Fibroblast of upper back skin (primary cell): ENCODE measurements at places on chromosomes 11 and 22.

- no peak for DNase-seq
Measured at GRCh38 chr22:48844056-48844675, 983.5 kb downstream of the BRD1 start.

DNA sequence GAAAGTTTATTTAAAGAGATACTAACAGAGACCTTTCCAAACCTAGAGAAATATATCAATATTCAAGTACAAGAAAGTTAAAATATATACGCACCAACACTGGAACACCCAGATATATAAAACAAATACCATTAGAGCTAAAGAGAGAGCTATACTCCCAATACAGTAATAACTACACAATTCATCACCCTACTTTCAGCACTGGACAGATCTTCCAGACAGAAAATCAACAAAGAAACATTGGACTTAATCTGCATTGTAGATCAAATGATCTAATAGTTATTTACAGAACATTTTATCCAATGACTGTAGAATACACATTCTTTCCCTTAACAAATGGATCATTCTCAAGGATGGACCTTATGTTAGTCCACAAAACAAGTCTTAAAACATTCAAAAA is 311.9 kb downstream of the METTL15 start:
- DNase-seq: no peak

- peak; percentile 13 for DNase-seq
Measured at GRCh38 chr11:14872032-14872431, 20.0 kb downstream of the CYP2R1 start.

DNA sequence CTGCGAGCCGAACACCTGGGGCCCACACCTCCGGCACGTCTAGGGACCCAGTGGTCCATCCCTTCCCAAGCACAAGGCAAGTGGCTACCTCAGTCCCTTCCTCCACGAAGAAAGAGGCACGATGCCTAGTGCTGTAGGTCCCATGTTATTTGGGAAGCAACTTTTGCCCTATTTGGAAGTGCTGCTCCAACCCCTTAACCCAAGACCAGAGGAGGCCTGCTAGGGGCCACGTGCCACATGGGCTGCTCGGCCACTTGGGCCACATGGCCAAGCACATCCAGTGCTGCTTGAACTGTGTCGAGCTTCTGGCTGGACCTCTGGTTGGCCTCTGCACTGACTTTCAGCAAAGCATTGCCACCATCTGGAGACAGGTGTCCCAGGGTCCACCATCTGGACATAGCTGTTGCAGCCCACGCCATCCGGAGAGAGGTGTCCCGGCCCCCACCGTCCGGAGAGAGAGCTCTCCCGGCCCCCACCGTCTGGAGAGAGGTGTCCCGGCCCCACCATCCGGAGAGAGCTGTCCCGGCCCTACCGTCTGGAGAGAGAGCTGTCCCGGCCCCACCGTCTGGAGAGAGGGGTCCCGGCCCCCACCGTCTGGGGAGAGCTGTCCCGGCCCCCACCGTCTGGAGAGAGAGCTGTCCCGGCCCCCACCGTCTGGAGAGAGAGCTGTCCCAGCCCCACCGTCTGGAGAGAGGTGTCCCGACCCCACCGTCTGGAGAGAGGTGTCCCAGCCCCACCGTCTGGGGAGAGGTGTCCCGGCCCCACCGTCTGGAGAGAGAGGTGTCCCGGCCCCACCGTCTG is 6.5 kb upstream of the B4GALNT4 start:
- DNase-seq: no peak

GRCh38 chr22:20218987-20219386 is 49.1 kb downstream of the RTN4R start:
- no peak for DNase-seq

DNA sequence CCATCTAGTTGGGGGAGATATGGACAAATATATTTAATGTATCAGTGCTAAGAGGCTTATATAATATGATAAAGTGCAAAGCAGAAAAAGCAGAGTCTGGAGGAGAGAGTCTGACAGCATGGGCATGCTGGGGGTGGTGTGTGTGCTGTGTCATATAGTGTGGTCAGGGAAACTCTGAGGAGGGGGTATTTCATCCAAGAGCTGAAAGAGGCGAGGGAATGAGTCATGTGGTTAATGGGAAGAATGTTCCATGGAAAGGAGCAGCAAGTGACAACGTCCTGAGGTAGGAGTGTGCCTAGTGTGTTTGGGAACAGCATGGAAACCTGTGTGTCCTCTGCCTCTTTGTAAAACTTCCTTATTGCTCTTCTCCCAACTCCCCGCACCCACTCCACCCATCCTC is 38.0 kb downstream of the EIF3F start:
- DNase-seq: peak; percentile 49

DNA sequence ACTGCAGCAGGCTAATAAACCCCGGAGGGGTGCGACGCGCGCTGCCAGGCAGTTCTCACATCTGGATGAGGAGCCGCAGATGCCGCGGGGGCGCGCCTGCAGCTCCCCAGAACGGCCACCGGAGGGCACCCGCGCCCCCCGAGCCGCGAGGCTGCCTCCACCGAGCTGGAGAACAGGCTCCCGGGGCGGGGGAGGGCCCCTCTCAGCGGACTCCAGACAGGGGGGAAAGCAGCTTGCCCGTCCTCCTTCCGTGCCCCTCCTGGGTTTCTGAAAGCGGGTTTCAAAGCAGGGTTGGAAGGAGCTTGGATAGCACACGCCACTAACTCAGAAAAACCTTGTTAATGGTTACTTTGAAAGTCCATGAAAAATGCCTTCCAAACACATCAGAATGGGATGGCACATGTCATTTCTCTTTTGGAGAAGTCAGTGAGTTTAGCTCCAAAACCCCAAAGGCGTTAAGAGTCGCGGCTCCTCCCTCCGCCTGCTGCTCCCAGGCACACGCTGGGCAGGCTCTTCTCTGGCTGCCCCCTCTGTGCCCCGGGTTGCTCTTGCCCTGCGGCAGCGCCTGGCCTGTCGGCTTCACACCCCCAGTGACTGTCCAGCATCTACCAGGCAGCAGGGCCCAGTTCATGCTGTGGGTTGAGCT is 317.8 kb downstream of the NTM start:
- peak; percentile 56 for DNase-seq

- no peak for DNase-seq
Measured at GRCh38 chr22:44102856-44103255, 77.9 kb upstream of the PARVG start.

- no peak for DNase-seq
Measured at GRCh38 chr22:31223786-31224191, 11.7 kb downstream of the LIMK2 start.

- peak; percentile 49 for DNase-seq
Measured at GRCh38 chr22:19970479-19971275, 29.1 kb upstream of the TXNRD2 start.

GRCh38 chr11:35614939-35615569 is 3.2 kb upstream of the FJX1 start:
- DNase-seq: no peak

GRCh38 chr11:44868021-44868420 is 82.7 kb downstream of the TP53I11 start:
- no peak for DNase-seq

DNA sequence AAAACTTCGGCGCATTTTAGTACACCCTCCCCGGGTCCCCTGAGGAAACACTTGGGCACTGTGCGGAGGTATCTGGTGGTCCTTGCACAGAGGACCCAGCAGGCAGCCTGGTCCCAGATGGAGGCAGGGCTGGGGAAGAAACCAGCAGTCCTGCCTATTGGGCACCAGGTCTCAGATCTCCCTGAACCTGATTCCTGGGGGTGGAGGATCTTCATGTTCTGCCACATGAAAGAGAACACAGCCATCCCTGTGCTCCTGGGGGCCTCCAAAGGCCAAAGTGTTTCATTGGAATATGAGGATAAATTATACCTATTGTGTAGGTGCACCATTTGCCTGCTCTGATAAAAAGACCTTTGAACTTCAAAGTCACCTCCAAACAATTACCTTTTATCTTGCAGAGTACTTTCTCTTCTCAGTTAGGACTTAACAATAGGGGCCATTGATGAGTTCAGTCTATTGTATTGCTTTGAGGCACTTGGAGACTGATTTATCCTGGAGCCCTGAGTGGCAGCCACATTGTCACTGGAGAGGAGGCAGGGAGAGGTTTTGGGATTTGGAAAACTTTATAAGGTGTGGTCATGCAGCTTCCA is 1.8 kb downstream of the RCN1 start:
- DNase-seq: no peak

GRCh38 chr11:106286881-106287504 is 209.5 kb downstream of the AASDHPPT start:
- DNase-seq: no peak

GRCh38 chr22:36286096-36286957 is 33.4 kb downstream of the APOL1 start:
- DNase-seq: peak; percentile 69

GRCh38 chr11:88293931-88294330 is 43.6 kb downstream of the CTSC start:
- DNase-seq: peak; percentile 62

- DNase-seq: no peak
Measured at GRCh38 chr11:108897071-108897481, 232.2 kb downstream of the DDX10 start.

GRCh38 chr22:29320546-29320945 is 5.0 kb upstream of the RASL10A start:
- no peak for DNase-seq

DNA sequence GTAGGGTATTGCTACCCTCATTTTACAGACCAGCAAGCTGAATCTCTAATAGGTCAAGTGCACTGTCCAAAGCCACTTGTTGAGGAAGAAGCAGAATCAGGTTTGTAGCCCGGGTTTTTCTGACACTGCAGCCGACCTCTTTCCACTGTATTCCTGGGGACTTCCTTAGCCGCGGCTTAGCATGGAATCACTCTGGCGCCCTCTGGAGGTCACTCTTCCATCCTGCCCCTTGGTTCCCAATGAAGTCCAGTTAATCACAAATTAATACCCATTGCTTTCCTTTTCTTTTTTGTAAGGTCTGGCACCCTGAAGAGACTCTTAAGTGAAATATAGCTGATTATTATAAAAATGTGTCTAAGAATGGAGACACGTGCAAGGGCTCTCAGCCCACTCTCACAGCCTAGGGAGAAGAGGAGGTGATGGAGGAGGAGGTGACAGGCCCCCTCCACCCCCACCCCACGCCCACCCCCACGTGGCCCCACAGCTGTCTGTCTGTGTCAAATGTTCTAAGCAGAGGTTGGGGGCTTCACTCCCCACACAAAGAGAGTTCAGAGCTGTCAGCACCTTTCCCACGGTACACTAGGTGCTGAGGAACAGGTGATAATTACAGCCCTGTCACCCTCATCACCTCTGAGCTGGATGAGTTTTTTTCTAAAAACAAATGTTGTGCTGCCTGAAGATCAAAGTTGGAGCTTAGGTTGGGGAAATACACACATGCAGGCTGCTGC is 57.7 kb upstream of the DRD2 start:
- DNase-seq: peak; percentile 70

GRCh38 chr11:103109818-103110388 is 677 bp downstream of the DYNC2H1 start:
- DNase-seq: no peak

- DNase-seq: no peak
Measured at GRCh38 chr11:66071381-66071801, 1.3 kb downstream of the PACS1 start.

DNA sequence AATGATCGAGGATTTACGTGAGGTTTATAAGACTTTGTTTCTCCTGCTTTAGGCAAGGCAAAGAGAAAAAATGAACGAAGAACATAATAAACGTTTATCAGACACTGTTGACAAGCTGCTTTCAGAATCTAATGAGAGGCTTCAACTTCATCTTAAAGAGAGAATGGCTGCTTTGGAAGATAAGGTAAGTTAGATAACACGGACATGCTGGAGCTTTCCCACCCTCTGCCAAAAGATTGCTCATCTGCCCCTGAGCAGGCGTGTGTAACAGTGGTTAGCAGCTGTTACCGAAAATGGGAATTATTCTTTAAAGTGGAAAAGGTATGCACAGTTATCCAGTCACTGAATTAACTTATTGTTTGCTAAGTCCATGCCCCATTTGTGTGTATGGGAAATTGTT is 62.8 kb upstream of the CTTN start:
- DNase-seq: no peak

- DNase-seq: peak; percentile 49
Measured at GRCh38 chr22:17853073-17853472, 78.8 kb upstream of the BID start.

DNA sequence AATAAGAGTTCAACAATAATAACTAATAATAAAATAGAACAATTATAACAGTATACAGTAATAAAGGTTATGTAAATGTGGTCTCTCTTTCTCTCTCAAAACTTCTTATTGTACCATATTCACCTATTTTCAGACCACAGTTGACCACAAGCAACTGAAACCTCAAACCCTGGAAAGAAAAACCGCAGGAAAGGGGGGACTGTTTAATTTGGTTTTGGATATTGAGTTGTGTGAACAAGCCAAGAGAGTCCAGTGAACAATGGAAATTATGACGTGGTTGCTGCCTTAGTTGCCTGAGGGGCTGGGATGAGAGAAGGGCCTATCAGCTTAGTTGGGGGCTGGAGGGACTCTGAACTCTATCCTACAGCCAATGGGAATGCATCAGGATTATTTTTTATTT is 178.7 kb upstream of the POU2AF2 start:
- DNase-seq: no peak

- DNase-seq: peak; percentile 11
Measured at GRCh38 chr11:18540207-18541009, 13.7 kb upstream of the TSG101 start.

DNA sequence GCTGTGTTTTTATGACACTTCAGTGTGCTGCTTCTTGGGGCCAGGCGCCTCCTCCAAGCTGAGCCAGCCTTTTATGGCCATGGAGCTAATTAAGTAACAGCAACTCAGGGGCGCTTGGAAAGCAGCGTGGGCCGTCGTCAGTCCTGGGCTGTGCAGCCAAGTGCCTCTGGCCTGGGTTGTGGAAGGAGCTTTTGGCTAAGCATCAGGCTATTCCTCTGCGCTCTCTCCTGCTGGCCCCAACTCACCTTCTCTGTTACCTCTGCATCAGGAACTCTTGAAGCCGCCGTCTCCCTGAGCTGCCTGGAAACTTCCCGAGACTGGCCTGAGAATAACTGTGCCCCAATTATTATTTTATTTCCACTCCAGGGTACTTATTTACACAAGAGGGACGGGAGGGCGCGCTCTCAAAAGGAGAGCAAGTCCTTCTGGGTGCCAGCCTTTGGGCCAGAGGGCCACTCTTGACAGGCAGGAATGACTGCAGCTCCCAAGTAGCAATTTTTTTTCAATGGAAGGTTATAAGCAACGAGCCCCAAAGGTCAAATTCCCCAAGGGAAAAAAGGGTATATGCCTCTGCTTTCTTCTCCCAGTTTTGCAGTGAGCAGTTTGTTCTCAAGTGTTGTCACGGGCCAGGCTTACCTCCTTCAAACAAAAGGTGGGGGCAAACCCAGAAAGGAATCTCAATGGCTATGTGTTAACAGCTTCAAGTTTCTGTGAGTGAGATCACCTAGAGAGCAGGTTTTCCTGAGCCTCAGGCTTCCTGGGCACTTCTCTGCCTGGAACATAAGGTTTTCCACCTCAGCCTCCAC is 38.5 kb upstream of the NAV2 start:
- DNase-seq: peak; percentile 26

DNA sequence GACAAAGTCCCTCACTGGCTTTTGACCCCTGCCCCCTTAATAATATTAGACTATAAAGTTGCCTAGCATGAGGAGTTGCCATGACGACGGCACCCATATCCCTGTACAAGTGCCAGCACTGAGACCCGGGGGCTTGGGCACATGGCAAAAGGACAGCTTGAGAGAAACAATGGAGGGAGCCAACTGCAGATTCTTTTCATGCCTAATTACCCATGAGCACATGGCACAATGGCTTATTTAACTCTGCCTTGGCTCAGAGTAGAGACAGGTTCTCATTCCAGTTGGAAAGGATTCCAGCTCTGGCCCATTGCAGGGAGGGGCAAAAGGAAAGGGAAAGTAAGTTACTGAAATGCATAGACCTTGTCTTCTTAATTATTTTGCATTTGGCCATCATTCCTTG is 261.2 kb upstream of the UBASH3B start:
- no peak for DNase-seq

- no peak for DNase-seq
Measured at GRCh38 chr11:129013737-129014475, 71.2 kb upstream of the TP53AIP1 start.
